PC-3 (cell line): ENCODE measurements at places on chromosomes 12 and 14. TPM values are rescaled to one million over a fixed set of nuclear protein-coding genes. Genes with fewer than 3 reads are reported as not detected.

- no peak for DNase-seq
Observed at GRCh38 chr14:57632649-57633048, 139.0 kb upstream of the CCDC198 start.

DNA sequence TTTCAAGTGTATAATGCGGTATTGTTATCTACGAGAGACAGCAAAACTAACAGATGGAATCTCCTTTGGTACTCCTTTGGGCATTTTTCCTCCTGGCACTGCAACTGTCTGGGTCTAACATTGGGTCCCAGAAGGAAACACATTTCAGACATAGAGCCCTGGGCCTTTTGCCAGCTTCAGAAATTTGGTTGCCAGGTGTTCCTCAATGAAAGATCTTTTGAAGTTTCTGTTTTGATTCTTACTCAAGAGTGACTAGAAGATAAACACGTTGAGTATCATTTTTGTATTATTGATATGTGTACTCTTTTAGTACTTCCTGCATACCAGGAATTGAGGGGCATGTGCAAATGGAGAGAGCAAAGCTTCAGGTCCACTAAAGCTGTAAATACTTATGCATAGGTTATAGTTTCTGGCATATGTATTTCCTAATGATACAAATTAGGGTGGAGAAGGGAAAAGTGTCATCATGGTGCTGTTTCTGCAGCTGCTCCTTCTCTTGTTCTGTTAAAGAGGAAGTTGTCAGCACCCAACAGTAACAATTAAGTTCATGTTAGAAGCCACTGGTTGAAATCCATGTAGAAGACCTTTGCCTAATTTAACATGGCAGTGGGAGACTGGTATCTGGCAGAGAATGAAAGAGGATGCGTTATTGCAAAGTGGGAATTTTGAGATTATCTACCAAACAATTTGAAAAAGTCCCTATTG lies 53.5 kb downstream of the SLC38A6 start:
- peak; percentile 45 for DNase-seq

GRCh38 chr14:99272632-99272898 lies 568 bp upstream of the BCL11B start:
- DNase-seq = no peak

DNA sequence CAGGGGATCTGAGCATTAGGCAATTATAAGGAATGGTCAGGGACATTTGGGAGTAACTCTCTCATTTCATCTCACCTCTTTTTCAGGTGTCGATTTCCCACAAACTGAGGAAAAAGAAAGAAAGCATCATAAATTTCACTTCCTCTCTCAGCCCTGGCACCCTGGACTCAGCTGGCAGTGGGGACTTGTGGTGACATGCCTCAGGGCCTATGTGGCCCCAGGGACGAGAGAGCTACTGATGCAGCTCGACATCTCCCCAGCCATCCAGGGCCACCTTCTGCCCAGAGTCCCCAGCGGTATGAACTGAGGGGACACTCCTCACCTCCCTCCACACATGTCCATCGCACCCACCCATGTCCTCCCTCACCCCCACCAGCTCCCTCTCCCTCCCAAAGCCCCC lies 11.7 kb downstream of the TNFRSF1A start:
- DNase-seq = no peak

DNA sequence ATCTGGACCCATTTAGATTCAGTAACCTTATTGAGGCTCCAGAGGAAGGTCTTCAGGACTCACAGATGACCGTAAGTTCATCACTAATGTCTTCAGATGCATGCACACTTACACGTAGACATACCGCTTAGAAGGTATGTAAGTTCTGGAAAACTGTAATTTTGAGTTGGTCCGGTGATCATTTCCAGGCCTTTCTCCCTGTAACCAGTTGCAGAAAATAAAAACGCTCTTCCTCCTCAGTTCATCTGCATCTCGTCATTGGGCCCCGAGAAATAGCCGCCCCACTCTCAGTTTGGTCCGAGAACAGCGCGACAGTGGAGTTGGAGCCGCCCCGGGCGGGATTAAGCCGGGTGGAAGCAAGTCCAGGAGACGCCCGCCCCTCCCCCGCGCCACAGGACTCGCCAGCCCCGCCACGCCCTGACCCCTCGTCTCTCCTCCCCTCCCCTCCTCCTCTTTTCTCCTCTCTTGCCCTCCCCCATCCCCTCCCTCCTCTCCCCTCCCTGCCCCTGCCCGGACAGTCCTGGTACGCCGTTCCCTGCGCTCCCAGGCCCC lies 83.7 kb downstream of the TNFAIP2 start:
- DNase-seq = no peak

DNA sequence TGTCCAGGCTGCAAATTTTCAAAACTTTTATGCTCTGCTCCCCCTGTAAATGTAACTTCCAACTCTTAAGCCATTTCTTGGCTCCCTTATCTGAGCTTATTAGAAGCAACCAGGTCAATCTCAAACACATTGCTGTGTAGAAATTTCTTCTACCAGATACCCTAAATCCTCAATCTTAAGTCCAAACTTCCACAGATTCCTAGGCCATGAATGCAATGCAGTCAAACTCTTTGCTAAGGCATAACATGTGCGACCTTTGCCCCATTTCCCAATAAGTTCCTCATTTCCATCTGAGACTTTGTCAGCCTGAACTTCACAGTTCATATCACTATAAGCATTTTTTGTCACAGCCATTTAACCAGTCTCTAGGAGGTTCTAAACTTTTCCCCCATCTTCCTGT lies 64.5 kb downstream of the TMTC3 start:
- no peak for DNase-seq

Gene SALL2
- total RNA-seq = 4.1 and 6.0 TPM in 2 replicates

Gene CACNB3
- total RNA-seq = 21.4 and 32.9 TPM in 2 replicates

Gene CCDC196
- not detected in 2 replicates for total RNA-seq

Gene MYH6
- not detected in 2 replicates for total RNA-seq

Gene TROAP
- 99.2 and 103 TPM in 2 replicates for total RNA-seq
